Liver (tissue), 10 donors: ENCODE measurements at places on chromosomes 2 and 18. TPM values are rescaled to one million over a fixed set of nuclear protein-coding genes. Genes with fewer than 3 reads are reported as not detected.

KLHL14 gene
- total RNA-seq = 1.1 TPM

CCDC150 gene
- total RNA-seq = 5.7 TPM

DNA sequence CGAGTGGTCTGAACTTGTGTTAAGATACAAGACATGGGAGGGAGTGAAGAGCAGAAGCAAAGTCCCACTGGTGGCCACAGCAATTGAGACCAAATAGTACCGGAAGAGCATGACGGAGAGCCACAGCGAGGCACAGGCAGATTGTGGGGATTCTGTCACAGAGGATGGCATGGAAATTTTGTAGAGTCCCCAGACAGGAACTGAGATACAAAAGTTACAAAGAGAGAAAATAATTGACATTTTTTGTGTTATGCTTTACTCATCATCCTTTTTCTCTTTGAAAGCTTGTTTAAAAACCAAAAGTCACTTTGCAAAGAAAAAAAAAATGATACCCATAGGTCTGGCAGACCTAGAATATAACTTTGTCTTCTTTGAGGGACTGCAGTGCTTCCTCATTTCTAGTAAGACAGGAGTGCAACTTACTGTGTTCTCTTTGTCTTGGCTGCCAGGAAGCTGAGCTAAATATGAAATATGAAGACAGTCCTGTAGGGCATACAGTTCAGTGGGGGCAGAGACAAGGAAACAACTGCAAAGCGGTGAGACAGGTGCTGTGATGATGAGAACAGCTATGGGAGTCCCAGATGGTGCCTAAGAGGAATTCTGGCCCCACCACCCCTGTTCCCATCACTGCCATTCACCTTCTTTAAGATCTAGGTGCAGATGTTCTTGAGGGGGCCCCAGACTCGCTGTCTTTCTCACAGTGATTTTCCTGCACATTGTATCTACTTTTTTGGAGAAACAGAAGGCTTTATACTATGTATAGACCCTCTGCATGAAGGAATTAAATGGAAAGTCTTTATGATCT, 5.2 kb downstream of the ARHGAP25 start:
- DNase-seq = no peak

- DNase-seq = no peak
Measured at GRCh38 chr2:241066171-241066892, 35.8 kb downstream of the MTERF4 start.

- no peak for DNase-seq
Measured at GRCh38 chr2:73037947-73038585, 33.4 kb downstream of the SFXN5 start.

DNA sequence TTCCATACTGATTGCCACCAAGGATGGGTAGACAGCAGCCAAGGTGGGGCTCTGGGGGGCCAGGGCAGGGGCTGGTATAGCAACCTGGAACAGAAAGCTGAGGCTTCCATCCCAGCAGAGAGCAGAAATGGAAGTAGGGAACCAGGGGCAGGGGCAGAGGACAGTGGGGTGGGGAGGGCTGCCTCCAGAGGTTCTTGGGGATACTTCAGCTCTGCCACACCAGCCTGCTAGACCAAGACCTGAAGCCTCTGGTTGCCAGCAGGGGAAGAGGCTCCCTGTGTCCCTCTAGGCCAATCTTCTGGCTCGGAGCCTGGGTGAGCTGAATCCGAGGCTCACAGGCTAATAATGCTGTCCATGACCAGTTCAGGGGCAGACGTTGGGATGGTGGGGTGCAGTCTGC, 329.0 kb downstream of the DYSF start:
- DNase-seq = no peak
